Gastroesophageal sphincter (tissue), 4 donors: ENCODE measurements at places on chromosomes 6 and 20.

GRCh38 chr6:29790626-29791025 is 37.0 kb upstream of the HLA-G start:
- no peak for ATAC-seq

GRCh38 chr6:170555305-170555704 is 1.1 kb downstream of the TBP start:
- ATAC-seq = no peak

- ATAC-seq = no peak
Measured at GRCh38 chr20:4830259-4830658, 108.5 kb downstream of the PRND start.

DNA sequence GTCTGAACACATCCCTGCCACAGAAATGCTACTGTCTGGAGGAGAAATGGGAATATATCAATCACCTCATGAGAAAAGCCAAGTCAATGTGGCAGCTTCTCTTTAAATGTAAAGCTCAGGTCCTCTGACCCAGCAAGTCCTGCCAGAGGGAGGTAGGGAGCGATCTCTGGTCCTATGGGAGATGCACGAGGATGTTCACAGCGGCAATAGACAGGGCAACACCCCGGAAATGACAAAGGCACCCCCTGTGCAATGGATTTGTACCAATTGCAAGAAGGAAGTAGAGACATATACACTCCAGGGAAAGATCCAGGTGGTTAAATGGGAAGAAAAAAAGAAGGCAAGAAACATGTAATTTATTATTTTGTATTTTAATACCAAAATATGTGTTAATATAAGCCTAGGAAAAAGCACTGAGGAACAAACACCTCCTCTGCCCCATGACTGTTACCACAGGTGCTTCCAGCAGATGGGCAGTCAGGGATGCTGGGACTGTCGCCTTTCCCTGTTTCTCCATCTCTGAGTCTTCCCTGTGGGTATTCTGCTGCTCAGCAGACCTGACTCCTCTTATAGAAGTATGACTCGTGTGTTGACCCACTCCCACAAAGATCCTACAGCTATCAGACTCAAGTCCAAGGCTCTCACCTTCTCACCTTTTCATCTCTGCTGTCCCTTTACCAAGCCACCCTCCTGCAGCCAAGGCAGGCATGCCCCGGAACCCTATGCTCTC is 20.8 kb downstream of the ATP9A start:
- no peak for ATAC-seq

DNA sequence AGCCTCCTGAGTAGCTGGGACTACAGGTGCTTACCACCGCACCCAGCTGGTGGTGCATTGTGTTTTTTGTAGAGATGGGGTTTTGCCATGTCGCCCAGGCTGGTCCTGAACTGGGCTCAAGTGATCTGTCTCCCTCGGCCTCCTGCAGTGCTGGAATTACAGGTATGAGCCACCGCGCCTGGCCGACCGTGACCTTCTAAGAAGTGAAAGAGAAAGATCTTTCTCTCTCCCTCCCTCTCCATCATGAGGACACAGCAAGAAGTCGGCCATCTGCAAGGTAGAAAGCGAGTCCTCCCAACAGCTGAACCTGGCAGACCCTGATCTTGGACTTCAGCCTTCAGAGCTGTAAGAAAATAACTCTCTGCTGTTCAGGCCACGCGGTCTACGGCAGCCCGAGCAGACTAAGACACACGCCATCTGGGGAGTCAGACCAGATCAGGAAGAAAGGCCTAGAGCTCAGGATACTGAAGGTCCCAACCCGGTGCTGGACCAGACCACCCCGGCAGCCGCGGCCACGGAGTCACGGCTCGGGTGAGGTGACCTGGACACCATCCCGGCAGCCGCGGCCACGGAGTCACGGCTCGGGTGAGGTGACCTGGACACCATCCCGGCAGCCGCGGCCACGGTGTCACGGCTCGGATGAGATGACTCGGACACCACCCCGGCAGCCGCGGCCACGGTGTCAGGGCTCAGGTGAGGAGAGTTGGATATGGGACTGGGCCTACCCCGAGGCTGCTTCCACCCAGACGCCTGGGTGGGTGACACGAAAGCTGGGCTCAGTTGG is 9.6 kb downstream of the GMEB2 start:
- no peak for ATAC-seq

- ATAC-seq = no peak
Measured at GRCh38 chr6:116363759-116364158, 7.0 kb upstream of the DSE start.
